ENCODE measurements at places on chromosomes 5 and 9.

DNA sequence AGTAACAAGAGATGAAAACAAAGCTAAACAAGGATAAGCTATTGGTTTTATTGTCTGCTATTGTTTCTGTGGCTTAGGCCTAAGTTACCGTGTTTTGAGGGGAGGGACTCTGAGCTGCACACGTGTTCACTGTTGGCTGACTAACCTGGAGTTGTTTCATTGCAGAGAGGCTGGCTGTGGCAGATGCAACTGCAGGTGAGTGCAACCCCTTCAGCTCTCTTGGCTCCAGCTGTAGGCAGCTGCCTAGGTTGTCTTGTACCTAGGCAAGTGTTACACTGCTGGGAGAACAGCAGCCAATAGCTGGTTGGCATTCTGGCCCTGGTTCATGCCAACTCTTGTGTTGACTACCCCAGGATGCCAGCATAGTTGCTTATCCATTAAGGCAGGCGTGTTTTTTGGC is 17.6 kb upstream of the MATR3 start:
- no peak for DNase-seq

DNA sequence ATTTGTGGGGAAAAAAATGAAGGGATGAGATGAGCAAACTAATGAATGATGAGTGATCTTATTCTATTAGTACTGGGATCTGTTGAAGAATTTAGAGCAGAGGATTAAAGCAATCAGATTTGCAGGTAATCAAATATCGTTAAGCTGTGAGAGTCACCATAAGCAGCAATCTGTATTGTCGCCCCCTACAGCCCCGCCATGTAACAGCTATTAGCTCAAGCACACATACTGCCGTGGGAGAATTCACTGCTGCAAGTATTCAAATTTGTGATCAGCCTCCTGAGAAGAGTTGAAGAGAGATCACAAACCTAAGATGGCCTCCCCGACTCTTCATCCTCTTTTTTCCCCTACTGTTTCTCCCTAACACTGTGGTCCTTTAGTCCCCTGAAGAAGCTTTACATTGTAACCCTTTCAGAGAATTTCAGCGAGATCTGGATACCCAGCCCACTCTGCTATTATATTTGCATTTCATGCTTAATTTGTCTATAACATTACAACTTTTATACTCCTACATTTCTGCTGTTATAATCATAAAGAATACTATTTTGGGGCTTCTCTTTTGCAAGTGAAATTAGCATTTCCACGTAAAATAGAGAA is 28.5 kb upstream of the PHF24 start:
- peak; percentile 14 for DNase-seq

- DNase-seq: no peak
These were observed 184.7 kb downstream of the HSPA4 start for GRCh38 chr5:133236541-133236951.

DNA sequence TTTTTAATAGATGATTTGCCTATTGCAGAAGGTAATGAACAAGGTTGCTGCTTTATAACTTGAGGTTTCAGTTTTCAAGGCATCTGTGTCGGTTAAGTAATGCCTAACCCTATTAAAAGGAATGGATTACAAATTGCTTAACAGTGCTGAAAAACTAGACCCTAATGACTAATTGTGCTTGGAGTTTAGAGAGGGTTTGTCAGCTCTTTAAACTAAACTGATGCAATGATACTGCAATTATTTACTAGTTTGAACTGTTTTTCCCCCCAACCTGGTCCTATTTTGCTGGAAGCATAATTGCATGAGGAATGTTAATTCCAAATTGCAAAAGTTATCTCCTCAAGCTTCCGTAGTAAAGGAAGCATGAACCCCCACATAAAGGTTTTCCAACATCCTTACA is 39.3 kb upstream of the TLX3 start:
- DNase-seq: peak; percentile 16

DNA sequence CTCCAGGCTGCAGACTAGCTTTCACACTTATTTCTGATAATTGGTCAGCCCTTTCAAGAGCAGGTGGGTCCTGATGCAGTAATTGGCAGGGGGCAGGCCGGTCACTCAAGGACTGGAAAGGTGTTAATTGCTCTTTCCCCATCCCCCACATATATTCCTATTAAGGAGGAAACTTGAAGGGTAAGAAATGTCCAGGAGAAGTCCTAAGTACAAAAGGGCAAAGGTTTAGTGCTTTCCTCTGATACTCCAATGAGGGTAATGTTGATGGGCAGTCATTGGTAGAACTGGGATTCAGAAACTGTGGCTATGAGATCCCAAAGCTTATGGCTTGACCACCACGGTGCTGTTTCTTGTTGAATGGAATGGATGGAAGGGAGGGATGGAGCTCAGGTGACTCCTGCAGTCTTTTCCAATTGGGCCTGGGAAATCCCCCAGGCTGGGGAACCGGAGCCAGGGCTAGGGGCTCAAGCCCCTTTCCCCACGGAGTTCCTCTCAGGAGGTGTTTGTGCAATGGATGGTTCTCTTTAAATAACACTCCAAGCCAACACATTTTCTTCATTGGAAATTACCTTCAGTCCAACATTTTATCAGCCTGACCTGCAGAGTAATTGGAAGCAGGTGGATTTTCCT is 103.2 kb upstream of the ALDH1B1 start:
- no peak for DNase-seq

GRCh38 chr5:89301321-89302025 is 418.5 kb upstream of the MEF2C start:
- no peak for DNase-seq

DNA sequence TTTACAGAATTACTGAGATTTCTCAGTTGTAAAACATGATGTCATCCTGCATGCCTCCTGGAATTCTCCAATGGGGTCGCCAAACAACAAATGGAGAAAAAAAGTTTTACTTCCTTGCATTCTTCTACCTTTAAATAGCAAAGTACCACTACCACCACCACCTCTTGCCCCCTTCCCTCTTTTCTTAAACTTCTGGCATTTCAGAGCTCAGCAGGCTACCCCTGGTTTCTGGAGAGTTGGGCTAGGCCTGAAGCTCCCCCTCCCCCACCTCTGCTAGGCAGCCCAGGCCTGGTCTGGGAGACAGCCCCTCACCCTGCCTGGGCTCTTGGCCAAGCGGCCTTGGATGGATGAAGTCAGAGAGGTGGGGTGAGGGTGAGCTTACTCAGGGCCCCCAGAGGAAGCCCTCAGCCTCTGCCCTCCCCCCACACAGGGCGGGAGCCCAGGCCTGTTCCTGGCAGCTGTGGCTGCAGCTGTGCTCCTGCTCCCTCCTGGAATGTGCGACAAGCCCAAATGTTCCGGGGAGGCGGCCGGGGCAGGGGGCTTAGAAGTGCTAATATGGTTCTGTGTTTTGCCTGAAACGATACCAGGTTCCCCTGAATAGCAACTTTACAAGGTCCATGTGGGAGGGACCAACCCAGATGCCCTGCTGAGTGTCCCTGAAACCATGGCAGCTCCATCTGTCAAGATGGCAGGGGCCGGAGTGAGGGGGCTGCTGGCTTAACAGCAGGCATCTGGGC is 6.0 kb upstream of the CCIN start:
- no peak for DNase-seq

DNA sequence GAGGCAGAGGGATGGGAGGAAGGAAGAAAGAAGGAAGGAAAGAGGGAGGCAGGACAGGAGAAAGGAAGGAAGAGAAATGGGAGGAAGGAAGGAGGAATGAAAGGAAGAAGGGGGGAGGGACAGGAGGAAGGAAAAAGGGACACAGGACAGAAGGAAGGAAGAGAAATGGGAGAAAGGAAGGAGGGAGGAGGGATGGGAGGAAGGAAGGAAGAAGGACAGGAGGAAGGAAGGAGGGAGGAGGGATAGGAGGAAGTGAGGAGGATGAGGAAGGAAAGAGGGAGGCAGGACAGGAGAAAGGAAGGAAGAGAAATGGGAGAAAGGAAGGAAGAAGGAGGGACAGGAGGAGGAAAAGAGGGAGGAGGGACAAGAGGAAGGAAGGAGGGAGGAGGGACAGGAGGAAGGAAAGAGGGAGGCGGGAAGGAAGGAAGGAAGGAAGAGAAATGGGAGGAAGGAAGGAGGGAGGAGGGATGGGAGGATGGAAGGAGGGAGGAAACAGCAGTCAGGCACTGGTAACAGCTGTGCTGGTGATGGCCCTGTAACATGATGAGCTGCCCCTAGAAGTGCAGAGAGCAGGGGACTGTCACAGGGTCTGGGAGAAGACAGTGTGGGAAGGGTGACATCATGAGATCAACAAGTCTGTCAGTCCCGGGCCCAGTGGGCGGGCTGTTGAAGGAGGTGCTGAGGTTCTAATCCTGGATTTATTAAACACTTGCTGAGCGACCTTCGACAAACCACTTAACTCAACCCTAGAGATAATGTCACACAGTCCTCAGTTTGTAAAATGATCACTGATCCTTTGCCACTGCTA is 10.7 kb upstream of the IRX1 start:
- no peak for DNase-seq

- DNase-seq: no peak
These were observed 167.0 kb downstream of the CAAP1 start for GRCh38 chr9:26725573-26725972.

DNA sequence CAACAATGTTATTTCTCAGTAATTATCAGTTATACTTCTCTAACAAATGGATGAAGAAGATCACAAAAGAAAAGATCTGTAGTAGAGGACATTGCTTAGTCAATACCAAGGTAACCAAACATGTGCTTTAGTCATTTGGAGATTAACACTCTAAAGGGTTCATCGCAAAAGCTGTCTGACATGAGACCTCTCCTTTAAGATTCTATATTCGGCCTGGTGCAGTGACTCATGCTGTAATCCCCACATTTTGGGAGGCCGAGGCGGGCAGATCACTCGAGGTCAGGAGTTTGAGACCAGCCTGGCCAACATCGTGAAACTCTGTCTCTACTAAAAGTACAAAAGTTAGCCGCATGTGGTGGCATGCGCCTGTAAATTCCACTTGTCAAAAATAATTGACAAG is 18.3 kb upstream of the CKMT2 start:
- no peak for DNase-seq

DNA sequence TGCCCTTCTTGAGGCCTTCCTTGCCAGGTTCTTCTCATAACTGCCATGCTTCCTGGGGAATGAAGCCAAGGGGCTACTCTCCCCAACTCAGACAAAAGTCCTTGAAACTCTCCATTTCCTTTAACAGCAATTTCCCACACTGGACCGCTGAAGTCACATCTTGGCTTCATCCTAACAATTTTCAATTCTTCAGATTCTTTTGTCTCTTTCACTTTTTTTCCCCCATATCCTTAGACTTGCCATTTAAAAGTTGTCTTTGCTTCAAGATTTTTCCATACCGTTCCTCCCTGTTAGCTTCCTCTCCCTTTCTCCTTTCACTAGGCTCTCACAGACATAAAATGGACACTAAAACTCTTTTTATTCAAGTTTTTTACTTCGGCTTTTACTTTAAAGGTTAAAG is 93.1 kb upstream of the ITGA1 start:
- DNase-seq: no peak

GRCh38 chr5:1845696-1846095 is 37.0 kb downstream of the IRX4 start:
- no peak for DNase-seq

DNA sequence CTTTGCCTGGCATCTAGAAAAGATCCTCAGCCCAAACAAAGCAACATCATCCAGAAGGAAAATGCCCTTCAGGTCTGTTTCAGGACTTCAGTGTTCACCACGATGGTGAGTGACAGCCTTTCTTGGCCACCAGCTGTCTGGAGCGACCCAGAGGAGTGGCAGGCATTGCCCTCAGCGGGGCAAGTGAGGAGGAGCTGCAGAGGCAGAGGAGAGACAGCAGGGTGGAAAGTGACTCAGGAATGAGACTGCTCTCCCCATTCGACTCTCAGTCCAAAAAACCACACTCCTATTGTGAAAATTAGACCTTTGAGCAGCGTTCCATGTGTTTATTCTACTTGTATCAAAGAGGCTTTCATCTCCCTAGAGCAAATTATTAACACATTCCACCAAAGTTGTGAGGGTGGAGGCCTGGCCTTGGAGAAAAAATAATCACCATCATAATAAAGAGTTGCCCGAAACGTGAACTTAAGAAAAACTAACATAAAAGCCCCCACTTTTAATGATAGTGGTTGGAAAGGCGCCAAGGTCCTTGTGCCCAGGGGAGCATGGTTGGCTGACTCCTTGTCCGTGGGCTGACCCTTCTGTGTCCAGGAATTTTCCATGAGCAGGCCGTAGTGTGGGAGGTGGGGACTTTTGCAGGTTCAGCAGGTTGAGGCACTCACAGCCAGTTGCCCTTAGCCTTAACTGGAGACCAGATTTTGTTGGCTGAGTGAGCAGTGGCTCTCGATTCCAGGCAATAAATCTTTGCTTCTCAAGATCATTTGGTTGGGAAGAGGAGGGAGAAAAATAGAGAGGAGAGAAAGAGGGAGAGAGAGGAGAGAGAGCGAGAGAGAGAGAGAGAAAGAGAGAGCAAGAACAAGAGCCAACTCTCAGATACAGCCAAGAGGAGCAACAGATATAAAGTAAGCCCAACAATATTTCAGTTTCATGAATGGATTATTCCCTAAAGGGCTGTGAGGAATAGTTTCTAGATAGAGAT is 125.9 kb upstream of the ANKRD55 start:
- DNase-seq: peak; percentile 74

GRCh38 chr5:41289970-41290464 is 76.7 kb upstream of the C6 start:
- no peak for DNase-seq

GRCh38 chr5:135254183-135254582 is 144.8 kb downstream of the MACROH2A1 start:
- DNase-seq: no peak
